Head of caudate nucleus (tissue), 42 donors: ENCODE measurements at places on chromosomes 13 and 19.

- DNase-seq, result no peak
Measured at GRCh38 chr13:77678691-77679235, 18.7 kb upstream of the SLAIN1 start.

- DNase-seq, result no peak
Measured at GRCh38 chr13:44104969-44105368, 225.3 kb downstream of the LACC1 start.

DNA sequence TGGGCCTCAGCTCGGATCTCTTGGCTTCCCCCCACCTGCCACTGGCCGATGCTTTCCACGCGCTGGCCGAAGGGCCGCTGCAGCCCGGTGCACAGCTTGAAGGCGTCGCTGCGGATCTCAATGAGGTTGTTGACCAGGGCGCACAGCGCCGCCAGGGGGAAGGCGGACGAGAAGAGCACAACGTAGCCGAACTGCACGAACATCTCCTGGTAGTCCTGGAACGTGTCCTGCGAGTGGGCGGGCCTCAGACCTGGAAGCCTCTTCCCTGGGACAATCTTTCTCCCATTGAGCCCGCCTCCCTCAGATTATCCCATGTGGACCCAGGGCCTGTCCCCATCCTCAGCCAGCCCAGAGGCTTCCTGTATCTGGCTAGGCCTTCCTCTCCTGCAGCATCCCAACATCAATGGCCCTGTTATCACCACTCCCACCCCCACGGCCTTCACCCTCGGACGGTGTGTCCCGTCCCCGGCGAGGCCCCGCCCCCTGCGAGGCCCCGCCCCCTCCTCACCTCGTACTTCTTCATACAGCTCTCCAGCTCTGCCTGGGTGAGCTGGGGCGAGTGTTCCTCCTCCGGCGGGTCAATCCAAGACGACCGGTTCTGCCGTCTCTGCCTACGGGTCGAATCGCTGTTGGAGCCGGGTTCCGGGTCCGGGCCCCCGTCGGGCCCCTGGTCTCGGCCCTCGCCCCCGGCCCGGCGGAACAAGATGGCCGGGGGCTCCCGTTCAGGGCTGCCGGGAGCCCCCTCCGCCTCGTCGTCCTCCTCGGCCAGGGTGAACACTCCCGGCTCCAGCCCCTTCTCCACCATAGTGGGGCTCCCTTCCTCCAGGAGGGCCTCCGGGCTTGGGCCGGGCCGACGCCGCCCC lies 6.8 kb downstream of the ANO8 start:
- no peak for DNase-seq

DNA sequence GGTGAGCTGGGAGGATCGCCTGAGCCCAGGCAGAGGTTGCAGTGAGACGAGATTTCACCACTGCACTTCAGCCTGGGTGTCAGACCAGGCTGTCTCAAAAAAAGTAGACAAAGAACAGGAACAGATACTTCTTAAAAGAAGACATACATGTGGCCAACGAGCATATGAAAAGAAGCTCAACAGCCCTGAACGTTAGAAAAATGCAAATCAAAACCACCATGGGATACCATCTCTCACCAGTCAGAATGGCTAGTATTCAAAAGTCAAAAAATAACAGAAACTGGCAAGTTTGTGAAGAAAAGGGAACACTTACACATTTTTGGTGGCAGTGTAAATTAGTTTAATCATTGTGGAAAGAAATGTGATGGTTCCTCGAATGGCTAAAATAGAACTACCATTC lies 3.0 kb upstream of the LGALS14 start:
- DNase-seq, result no peak

GRCh38 chr19:12723381-12723640 lies 421 bp downstream of the TNPO2 start:
- DNase-seq, result no peak

DNA sequence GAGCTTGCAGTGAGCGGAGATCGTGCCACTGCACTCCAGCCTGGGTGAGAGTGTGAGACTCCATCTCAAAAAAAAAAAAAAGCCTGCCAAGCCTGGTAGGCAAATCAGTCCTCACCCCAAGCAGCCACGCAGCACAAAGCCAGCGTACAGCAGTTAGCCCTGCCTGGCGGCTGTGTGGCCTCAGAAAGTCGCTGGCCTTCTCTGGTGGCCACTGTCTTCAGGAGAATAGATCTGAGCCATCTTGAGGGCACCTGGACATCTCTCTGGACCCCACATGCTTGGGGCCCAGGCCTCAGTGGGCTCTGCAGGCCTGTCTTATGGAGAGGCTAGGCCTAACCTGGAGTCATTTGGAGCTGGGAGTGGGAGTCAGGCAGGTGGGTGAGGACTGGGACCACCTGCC lies 23.0 kb downstream of the PIAS4 start:
- DNase-seq, result no peak

DNA sequence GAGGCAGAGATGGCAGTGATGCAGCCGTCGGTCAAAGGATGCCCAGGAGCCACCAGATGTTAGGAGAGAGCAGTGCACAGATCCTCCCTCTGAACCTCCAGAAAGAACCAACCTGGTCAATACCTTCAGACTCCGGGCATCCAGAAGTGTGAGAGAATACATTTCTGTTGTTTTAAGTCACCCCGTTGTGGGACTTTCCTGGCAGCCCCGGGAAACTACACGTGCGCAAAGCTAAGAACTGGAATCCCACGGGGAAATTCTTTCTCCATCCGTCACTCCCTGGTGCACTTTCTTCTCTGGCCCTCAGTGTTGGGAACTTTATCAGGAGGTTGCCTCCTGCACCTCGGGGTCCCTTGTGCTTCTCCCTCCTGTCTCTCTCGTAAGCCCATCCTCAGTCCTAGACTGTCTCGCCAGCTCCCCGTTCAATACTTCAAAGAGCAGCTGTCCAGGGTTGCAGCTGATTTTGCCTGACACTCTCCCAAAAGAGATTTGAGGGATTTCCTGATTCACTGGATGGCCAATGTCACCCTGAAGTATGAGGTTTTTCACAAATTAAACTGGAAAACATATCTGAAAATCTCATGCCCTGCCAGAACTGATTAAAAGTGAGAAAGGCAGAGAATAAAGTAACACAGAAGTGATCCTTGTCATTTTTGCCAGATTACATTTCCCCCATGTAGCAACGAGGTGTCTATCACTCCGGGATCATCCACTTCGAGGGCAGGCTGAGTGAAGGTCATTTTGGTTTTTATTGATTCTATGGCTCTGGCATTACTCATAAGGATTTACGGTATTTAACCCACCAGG lies 136.8 kb downstream of the DCT start:
- no peak for DNase-seq

DNA sequence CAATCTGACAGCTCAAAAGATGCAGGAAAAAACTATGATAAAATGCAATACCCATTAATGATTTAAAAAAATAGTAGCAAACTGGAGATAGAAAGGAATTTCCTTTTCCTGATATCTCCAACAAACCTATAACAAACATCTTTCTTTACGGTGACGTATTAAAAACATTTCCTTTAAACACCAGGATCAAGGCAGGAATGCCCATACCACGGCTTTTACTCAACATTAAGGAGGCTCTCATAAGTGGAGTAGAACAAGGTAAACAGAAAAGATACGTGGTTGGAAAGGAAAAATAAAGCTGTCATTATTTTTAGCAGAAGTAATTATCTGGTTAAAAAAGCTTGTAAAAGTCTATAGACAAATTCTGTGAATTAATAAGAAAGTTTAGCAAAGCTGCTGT lies 61.1 kb downstream of the MIPEP start:
- no peak for DNase-seq
